Progenitor cell of endocrine pancreas (in vitro differentiated cells): ENCODE measurements at places on chromosomes 13 and 19.

DNA sequence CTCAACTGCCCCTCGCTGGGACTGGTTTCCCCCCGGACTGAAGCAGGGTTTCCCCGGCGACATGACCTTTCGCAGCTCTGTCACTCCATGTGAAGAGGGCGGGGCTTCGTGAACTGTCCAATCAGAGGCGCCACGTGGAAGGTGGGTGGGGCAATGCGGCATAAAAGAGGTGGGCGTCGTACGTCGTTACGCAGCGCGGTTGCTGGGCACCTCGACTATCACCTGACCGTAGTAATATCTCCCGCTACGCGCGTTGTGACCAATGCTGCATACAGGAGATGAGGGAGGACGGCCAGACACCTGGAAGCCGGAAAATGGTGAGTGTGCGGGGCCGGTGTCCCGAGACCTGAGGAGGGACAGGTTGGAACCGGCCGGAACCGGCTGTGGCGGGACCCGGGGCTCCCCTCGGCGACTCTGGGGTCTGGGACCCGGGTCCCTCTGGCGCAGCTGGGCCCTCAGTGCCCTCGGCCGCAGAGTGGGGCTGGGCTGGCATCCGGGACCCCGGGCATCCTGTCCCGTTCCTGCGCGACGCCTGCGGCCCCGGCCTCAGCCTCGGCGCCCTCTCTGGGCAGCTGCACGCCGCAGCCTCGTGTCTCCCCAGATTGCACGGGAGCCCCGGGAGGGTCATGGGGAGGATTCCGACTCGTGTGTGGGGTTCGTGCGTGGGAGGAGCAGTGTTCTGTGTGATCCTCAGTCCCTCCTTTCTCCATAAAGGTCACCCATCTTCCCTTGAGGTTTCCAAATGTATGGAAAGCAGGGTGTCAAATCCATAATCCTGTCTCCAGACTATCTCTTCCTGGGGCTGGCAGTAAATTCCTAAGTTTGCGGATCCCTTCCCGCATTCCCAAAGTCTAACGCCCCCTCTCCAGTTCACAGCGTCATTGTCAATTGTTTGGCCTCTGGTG lies 32.2 kb downstream of the ZNF136 start:
- DNase-seq = no peak

DNA sequence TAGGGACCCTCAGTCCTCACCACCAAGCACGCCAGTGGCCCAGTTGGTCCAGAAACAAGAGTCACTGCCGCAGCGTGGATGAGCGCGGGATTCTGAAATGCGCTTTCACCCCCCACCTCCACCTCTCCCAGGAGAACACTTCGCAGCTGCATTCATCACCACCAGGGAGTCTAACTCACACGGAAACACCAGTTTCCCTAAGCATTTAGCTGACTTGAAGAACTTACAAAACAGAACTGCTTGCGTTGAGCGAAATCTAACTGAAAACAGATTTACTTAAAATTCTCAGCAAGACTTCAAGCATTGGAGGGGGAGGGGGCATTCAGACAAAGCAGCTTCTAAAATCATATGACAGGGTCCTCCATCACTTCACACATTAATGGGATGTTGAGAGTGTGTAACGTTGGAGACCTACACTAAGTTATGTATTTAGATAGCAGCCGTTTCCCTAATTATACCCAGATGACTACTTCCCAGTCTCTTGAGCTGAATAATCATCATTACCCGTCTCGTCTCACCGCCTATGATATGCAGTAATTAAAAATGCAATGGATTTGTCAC lies 258.2 kb upstream of the IRS2 start:
- DNase-seq = no peak

DNA sequence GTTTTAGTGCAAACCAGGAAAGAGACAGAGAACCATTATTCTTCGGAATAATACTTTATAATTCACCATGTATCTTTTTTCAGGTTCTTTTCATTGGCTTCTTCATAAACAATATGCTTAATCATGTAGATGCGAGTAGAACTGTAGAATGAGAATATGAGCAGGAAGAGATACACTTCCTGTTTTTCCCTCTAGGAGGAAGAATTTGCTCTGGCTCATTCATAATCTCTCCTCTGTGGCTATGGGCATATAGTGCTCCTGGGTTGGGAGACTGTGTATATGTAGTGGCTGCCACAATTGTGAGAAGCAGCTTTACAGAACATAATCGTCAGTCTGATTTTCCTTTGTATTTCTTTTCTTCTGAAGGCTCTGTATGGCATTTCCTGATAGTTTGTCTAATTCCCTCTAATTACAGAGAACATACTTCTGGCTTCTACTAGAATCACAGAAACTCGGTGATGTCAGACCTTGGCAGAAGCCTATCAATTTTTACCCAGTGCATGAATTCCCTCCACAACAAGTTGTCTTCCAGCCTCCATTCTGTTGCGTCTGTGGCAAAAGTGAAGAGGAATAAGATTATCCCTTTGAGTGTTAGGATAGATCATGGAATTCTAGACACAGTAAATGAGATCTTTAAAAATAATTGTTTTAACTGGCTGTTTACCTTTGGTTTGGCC lies 2.9 kb upstream of the DCLK1 start:
- no peak for DNase-seq

DNA sequence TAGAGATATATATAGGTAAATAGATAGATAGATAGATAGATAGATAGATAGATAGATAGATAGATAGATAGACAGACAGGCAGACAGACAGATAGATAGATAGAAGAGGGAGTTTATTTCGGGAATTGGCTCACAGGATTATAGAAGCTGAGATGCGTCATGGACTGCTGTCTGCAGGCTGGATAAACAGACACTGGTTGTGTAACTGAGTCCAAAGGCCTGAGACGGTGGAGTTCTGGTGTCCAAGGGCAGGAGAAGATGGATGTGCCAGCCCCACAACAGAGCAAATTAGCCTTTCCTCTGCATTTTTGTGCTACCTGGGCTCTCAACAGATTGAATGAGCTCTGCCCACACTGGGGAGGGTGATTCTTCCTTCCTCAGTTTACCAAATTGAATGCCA lies 2.7 kb downstream of the CYP4F3 start:
- no peak for DNase-seq

DNA sequence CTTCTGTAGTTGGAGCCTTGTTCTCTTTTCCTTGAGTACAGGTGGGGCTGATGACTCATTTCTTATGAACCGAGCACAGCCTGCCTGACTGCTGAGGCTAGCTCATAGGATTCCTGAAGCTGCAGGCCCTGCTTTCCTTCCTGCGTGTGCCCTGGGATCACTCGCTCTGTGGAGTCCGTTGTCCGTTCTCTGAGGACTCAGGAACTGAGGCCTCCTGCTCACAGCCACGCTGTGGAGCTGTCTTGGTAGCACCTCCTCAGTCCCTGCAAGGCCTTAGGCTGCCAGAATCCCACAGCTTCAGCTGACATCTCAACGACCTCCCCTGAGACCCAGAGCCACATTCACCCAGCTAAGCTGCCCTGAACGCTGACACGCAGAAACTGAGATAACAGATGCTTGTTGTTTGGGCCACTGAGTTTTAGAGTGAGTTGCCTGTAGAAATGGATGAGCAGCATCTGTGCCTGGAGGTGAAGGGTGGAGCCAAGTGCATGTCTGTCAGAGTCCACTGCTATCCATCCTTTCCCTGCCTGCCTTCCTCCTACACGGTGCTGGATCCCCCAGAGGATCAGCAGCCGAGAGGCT lies 72.9 kb downstream of the ARHGEF7 start:
- no peak for DNase-seq

- no peak for DNase-seq
Observed at GRCh38 chr13:19658831-19659230, 25.4 kb downstream of the MPHOSPH8 start.

DNA sequence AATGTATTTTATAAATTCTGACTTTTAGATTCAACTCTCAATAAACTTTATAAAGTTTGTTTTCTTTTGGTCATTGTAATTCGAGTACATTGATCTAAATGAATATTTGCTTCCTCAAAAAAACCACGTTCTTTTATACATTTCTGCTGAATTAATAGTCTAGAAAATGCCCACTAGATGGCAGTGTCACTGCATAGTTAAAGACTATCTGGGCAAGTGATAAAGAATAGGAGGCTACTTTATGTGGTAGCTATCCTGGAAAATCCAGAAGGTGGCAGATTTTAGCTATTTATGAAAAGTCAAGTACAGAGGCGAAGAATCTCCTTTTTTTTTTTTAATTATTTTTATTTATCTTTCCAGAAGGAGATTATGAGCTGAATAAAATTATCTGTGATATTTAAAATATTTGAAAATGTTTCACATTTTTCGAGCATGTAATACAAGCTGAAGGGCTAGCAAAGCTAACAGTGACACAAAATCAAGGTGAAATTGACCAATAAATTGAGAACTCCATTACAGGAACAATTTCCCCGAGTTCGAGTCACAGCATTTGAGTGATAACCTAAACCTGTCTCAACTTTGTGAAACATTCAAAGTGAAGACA lies 221.8 kb downstream of the OLFM4 start:
- DNase-seq = peak; percentile 12

- no peak for DNase-seq
Observed at GRCh38 chr13:85362980-85363379, 436.2 kb downstream of the SLITRK6 start.

DNA sequence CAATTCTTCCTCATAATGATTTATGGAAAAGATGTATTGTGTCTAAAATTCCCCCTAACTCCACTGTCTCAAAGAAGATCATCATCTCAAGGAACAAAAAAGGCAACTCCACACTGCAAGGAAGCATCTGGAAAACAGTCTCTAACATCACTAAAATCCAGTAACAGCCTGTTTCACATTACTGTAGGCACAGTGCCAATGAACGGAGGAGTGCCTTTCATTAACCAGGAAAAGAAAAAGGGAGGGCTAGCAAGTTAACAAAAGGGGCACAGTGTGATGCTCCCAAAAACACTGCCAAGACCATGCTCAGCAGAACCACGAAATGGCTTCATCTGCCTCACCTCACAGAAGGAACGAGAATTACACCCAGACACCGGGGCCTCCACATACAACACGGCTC lies 8.5 kb downstream of the TMTC4 start:
- no peak for DNase-seq

GRCh38 chr19:28201462-28201943 lies 1011.4 kb downstream of the UQCRFS1 start:
- DNase-seq = no peak

DNA sequence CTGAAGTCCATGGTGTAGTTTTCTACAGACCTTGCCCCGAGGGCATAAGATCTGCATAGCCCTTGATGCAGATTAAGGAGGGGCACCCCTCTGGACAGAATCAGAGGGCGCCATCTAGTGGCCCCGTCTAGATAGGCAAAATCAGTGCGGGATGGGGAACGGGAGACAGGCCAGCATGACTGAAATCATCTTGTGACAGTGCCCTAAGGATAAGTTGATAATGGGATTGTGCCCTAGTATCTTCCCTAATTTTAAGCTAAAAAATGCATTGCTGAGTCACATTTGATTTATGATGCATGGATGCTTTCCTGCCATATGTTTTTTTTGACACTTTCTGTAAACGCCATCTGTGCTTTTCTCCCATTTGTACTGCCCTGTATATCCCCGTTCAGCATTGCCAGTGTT lies 19.0 kb upstream of the GPI start:
- peak; percentile 42 for DNase-seq

DNA sequence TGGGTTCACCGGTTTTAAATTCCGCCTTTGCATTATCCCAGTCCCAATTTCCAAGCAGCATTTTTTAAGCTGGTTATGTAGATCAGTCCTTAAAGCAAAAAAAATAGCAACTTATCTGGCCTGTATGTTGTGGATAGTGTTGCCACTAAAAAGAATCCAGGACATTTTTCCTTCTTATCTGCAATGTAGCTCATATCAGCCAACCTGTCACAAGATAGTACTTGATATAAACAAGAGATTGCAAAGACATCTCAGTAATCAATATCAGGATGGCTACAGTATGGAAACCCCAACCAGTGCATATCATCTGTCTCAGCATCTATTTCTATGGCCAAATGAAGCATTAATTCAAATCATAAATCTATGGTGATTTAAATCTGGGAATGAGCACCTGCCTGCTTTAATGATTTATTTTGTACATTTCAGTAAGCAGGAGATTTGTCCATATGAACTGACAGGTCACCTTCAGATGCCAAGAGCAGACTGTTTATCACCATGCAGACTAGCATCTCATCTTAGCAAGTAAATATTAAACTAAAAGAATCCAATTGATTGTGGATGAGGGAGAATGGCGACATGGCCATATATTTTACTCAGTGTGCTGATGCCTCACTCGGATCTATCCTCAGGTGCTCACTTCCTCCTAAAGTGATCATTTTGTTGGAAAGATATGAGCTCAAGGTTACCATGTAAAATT lies 240.4 kb downstream of the DACH1 start:
- DNase-seq = no peak

DNA sequence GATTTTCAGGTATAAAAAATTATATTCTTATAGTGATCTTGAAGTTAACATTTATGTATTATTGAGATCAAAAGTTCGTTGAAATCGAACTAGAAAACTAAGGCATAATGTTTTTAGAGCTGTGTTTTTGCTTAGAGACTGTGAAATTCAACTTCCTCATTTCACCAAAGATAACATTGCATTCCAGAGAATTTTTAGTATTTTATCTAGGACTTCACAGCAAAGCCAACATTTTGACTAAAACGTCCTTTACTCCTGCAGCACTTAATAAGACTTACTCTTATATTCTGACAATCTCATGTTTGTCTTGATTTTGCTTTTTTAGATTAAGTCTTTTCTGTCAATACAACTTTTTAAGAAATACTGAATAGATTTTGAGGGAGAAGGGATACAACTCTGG lies 4.7 kb downstream of the KCTD4 start:
- DNase-seq = no peak

GRCh38 chr13:52001120-52001731 lies 10.0 kb downstream of the ATP7B start:
- DNase-seq = no peak

- no peak for DNase-seq
Observed at GRCh38 chr13:74574964-74575728, 440.9 kb upstream of the KLF12 start.

DNA sequence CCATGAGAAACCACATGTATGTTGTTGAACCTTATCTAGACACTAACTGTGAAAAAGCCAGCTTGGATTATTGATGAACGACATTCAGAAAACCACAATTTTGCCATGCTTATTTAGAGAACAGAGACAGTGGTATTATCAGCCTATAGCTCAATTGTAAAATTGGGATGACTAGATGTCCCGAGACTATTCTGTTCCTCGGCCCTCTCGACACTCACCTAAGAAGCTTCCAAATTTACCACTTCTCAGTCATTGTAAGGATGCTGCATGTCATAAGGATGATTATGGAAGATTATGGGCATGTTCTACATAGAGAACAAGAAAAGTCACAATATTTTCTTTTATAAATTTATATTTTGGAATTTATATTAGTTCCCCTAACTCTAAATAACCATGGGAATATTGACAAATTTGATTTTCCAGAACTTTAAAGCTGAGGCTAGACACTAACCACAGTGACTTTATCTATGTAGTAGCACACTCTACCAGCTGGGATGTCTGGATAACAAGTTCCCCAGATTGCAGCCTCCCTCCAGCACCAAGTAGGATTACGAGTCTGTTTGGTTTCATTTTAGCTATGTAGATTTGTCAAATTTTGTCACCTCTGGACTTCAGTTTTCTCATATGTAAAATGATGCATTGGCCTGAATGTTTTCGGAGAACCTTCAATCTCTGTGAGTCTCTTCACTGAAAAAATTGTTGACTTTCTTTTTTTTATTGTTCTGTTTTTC lies 513.6 kb downstream of the IRS2 start:
- DNase-seq = no peak

- peak; percentile 37 for DNase-seq
Observed at GRCh38 chr19:46746281-46747057, at the start of gene STRN4. Gene STRN4 (minus strand): TSS chr19:46746450. CDS start chr19:46746430, 20 bp downstream.
